ENCODE measurements at places on chromosomes 16 and 17.

GRCh38 chr17:55642741-55643140, 79.9 kb downstream of the TMEM100 start:
- no peak for DNase-seq

DNA sequence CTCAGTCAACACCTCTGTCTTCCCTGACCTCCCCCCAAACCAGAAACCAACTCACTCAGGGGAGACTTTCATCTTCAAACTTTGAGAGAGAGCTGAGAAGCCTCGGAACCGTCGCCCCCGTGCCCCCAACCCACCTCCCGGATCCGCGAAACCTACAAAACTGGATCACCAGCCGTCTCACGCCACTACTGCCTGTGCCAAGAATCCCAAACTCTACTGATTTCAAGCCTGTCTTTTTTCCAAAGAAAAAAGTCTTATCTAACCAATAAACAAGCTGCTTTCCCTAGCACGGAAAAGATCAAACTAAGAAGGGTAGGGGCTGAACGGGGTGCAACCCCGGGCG, 2.0 kb downstream of the AXIN2 start:
- no peak for DNase-seq

- DNase-seq = no peak
Measured at GRCh38 chr17:69443138-69443537, 28.6 kb downstream of the MAP2K6 start.

DNA sequence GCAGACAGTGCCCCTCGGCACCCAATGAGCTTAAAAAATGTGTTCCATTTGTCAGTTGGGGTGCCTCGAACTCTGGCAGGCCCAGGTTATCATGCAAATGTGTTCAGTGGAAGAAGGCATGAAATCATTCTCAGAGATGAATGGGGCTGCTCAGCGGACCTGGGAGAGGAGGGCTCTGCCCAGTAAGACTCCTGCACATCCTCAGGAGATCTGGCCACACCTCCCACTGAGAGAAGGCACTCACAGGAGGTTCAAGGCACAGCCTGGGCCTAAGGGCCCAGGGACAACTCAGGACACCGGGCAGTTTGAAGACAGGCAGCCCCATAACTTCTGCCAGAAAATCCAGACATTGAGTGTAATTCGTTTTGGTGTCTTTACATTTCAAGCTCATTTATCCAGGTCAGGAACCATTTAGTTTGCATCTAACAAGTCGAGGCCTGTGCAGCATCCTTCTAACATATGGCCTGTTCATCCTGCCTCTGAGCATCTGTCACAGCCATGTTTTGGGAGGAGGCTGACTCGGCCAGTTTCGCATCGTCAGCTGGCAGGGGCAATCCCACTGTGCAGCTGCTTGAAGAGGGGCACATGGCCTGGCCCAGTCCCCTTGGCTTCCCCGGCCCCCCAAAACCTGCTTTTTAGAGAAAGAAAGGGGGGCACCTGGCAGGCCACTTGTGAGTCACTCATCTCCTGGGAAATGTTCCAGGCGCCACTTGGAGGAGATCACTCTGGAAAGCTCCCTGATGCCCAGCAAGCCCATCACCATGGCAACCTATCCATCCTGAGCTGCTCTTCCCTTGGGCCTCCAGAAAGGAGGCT, 31.2 kb upstream of the BCAR1 start:
- peak; percentile 28 for DNase-seq

All from femur (tissue), 1 donor.